Activated gamma-delta T cell (primary cell): ENCODE measurements at places on chromosomes 3 and 15.
A peak's percentile ranks its signal among the peaks of the same experiment; 100 is the strongest.

- no peak for DNase-seq
Measured at GRCh38 chr3:16402451-16402850, 111.0 kb downstream of the RFTN1 start.

- no peak for DNase-seq
Measured at GRCh38 chr3:126127452-126127851, 43.5 kb upstream of the SLC41A3 start.

DNA sequence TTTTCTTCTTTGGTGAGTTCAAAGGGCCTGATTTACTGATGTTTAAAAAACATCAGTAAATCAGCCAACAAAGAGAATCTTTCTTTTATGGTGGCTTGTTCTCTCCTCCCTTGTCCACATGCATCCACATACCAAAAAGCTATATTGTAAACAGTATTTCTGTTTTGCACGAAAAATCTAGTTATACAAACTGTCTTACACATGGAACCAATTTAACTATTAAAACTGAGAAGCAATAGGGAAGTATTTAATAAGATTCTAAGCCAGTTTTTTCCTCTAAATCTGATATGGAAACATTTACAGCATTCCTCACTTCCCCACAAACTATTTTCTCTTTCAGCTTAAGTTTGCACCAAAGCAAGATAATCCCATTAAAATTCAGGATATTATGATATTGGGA lies 110.8 kb upstream of the ICE2 start:
- DNase-seq = no peak

DNA sequence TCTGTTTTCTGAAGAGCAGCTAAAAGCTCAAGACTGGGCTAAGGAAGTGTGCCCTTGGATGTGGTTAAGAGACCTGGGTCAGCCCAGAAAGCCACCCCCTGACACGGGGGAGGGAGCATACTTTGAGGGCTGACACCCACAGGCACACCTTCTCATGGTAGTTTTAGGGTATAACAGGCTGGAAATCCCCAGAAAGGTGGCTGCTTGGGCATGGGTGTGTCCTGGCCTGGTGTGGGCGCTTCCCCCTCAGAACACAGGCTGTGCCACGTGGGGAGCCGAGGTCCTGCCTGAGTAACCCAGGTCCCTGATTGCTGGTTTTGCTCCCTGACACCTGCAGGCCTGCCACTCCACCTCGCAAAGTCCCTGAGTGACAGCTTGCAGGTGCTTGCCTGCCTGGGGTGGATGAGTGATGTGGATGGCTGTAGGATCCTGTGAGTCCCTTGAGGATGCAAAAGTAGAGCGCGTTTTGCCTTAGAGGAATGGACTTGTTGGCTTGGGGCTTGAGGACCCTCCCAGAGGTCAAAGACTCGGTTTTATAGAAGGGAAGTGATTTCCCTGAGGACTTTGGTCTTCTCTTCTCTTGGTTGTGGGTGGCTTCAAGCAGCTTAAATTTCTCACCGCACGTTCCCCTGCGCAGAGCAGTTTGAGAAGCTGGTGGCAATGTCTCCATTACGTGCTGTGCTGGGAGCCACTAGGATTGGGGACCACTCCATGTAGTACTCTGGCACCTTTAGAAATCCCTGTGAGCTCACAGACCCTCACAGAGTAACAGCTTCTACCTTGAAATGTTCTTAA lies 94.4 kb downstream of the DNASE1L3 start:
- peak; percentile 12 for DNase-seq

GRCh38 chr3:55167586-55168317 lies 239.9 kb upstream of the LRTM1 start:
- DNase-seq = no peak

DNA sequence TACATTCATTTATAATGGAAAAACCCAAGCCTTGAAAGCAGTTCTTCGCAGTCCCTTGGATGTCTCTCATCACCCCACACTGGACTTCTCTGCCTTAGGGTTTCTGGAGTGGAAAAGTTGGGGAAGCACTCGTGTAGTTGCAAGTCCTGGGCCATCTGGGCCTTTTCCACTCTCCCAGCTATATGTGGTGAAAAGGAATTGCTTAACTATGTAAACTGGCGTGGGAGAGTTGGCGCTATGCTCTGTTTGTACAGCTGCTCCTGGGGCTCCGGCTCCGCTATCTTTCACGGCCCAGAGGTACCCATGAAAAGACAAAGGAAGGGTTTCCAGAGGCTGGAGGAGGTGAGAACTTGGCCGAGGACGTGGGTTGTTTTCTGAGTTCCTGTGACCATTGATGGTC lies 81.1 kb upstream of the MYZAP start:
- no peak for DNase-seq

DNA sequence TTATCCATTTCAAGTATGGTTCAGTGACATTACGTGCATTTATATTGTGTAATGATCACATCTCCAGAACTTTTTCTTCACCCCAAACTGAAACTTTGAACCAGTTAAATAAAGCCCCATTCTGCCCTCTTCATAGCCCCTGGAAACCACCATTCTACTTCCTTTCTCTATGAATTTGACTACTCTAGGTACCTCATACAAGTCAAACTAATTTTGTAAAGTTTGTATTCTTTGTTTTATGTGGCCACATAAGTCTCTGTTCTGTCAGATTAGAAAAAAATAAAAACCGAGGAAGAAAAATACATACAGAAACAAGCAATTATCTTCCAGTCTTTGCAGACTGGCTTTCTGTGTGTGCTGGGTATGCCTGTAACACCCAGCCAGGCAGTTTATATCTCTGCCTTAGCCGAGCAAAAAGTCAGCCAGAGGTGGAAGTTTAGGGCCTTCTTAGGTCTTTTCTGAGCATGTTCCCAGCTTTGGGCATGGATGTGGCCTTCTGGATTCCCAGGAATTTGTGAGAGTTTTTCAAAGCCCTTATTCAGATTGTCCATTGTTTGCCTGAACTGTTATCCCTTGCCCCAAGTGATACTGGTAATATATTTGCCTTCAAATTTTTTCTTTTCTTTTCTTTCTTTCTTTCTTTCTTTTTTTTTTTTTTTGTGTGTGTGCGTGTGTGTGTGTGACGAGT lies 6.0 kb upstream of the GRAMD1C start:
- no peak for DNase-seq

DNA sequence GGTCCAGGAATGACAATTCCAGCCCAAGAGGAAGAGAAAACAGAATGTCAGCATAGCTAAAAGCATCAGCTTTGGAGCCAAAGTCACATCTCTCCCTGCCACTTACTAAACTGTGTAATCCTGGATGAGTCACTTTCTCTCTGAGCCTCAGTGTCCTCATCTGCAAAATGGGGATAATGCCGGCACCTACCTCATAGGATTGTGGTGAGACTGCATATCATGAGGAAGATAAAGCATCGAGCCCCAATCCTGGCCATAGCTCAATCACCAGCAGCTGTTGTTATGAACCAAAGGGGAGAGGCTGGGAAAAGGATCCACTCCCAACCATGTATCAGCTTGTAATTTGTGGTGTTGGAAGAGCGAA lies 9.1 kb downstream of the SLC6A1 start:
- DNase-seq = no peak

GRCh38 chr3:64625381-64625780 lies 62.4 kb downstream of the ADAMTS9 start:
- no peak for DNase-seq

GRCh38 chr3:175111036-175111435 lies 251.9 kb downstream of the NAALADL2 start:
- no peak for DNase-seq

- DNase-seq = no peak
Measured at GRCh38 chr3:128466840-128467541, at the start of gene DNAJB8. DNAJB8 (minus strand) TSS chr3:128466890; CDS start chr3:128463245, 3,645 bp downstream.

DNA sequence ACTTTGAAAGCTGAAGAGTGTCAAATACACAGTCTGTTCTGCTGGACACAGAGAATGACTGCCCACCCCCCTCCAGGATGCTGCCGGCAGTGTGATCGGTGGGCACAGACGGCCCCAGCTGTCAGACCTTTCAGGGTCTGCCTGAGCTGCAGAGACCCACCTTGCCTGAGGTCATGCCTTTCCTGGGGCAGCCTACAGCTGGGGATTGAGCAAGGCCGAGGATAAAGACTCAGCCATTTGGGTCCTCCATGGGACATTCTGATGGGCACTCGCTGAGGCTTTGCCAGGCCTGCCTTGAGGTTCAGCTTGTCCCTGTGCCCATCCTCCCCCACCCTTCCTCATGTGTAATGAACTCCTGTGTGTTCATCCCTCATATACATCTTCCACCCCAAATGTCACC lies 102.3 kb upstream of the SMAD3 start:
- no peak for DNase-seq

DNA sequence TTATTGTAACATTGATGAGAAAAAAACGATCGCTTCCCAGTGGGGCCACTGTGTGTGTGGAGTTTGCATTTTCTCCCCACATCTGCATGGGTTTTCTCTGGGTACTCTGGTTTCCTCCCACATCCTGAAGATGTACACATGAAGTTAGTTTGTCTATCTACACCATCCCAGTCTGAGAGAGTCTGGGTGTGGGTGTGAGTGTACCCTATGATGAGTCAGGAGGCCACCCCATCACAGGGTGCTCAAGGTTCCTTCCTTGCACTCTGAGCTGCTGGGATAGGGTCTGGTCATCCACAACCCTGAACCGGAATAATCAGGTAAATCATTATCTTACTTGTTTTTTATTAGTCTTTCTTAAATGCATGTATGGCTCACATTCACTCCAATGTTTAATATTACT lies 457.1 kb downstream of the NTRK3 start:
- no peak for DNase-seq
